Fibroblast of skin of back (primary cell): ENCODE measurements at places on chromosomes 6 and 20.

DNA sequence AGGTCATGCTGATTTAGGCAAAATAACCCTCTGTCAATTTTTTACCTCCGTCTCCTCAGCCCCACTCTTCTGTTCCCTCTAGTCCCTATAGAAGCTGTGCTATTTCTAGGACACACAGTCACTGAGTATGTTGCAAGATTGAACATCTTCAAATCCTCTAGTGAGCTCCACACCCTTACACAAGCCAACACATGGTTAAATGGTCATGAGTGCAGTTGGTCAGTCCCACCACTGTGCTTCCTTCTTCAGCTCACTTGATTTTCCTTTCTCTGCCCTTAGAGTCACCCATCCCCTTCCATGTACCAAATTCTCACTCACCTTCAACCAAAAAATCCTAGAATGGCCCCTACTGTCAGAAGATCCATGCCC lies 48.2 kb upstream of the F13A1 start:
- DNase-seq: no peak

GRCh38 chr6:27038498-27038897 lies 209.0 kb upstream of the PRSS16 start:
- DNase-seq: no peak

- DNase-seq: no peak
Observed at GRCh38 chr6:128738112-128738511, 144.8 kb upstream of the LAMA2 start.

GRCh38 chr6:127514179-127514772 lies 4.9 kb downstream of the MTCL3 start:
- no peak for DNase-seq

DNA sequence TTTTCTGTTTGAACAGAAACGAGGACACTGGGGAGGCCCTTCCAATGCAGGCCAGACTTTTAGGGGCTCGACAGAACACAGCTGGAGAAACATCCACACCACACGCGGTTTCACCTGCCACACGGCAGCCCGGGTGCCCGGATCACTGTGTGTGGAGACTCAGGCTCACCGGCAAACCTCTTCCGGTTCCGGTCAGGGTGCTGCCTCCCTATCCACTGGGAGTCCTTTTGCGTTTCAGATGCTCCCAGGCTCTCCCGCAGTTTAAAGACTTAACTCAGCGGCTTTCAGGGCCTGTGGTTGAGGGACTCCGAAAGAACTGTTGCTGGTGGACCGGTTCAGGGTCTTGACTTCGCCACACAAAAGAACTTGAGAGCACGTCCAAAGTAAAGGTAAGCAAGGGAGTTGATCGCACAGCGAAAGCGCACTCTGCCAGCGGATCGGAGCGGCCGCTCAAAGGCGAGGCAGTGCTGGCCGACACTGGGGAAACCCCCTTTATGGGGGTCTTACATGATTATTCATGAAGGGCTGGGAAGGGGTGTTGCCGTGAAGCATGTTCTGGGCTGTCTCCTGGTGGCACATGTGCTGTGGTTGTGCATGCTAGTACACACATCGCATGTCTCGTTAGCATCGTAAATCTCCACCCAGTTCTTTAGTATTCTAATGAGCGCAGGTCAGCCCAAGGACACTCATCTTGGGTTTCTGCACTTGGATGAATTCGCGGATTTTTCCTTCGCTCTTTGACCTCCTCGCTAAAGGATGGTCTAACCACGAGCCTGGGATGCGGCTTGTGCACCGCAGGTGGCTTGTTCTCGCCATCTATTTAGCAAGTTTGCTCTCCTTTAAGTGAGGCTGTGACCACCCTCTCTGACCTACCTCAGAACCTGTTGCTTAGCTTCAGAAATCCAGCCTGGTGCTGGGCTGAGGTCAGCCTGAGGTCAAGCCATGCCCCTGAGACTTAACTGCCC lies 180.3 kb downstream of the CDH26 start:
- DNase-seq: peak; percentile 21

GRCh38 chr20:39871013-39871412 lies 818.0 kb downstream of the MAFB start:
- no peak for DNase-seq

GRCh38 chr6:22320750-22321149 lies 23.9 kb upstream of the PRL start:
- peak; percentile 98 for DNase-seq

- DNase-seq: no peak
Observed at GRCh38 chr20:55696520-55696919, 308.8 kb downstream of the CBLN4 start.

DNA sequence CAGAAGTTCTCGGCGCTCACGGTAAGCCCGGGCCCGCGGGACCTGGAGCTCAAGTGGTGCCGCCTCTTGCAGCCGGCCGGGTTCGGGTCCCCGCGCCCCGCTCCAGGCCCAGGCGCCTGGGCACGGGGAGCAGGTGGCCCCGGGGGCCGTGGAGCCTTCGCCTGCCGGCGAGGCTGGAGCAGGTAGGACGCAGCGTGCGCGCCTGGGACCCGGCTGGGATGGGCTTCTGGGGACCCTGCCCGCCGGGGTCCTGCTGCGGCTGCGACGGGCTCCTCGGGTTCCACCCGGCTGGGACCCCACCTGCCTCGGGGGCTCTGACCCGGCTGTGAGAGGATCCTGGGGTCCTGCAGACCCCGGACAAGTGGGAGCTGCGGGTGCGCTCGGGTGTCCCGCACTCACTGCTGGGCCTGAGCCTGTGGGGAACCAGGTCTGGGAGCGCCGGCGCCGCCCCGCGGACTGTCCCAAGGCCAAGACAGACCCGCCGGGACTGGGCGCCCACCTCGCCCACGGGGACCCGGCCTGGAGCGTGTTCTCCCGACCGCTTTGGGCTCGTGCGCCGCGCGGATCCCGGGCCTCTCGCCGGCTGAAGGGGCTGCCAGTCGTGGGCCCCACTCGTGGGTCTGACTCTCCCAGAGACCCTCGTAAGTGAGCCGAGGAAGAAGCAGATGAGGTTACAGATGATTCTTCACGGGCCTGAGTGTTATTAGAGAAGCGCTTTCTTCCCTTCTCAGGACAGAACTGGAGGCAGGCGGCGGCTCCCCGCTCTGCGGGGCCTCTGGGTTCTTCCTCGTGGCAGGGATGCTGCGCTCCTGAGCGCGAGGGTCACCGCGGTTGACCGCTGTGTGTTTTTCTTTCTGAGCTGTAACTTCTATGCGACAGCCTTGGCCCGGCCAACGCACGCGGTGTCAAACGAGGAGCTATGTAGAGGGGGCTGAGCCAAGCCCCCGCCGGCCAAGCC lies 729 bp downstream of the SMOC2 start:
- DNase-seq: no peak

DNA sequence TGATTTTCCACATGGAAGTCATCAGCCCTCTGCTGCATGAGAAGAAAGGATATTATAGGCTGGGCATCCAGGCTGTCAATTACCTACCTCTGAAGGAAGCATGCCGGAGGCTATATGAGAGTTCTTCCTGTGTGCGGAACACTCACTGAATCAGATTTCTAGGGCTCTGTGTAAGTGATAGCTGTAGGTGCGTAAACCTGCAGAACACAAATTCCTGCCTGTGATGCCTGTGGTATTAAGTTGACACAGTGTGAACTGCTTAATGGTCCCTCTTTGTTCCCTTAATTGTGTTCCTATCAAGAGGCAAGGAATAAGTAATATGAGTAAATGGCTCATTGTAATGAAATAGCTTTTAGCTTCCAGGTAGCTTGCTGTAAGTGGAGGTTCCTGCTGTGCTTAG lies 103.3 kb downstream of the ANKS1A start:
- DNase-seq: no peak

DNA sequence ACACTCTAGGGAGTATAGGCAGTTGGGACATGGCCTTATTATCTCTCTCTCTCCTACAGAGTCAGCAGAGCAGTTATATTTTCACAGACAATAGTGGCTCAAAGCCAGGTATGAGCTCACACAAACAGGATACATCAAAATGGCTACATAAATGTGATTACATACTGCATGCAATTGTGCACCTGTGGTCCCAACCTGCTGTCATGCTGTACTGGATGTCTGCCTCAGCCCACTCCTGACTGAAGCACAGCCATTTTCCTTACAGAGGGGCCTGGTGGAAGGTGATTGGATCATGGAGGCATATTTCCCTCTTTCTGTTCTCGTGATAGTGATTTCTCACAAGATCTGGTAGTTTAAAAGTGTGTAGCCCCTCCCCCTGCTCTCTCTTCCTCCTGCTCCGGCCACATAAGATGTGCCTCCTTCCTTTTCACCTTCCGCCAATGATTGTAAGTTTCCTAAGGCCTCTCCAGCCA lies 37.0 kb upstream of the SAMHD1 start:
- DNase-seq: peak; percentile 14

GRCh38 chr6:157087974-157088373 lies 235.3 kb downstream of the TMEM242 start:
- DNase-seq: no peak

- DNase-seq: peak; percentile 92
Observed at GRCh38 chr6:54617730-54618129, 228.8 kb upstream of the FAM83B start.

GRCh38 chr20:4916971-4917881 lies 84.1 kb downstream of the SLC23A2 start:
- DNase-seq: peak; percentile 45

DNA sequence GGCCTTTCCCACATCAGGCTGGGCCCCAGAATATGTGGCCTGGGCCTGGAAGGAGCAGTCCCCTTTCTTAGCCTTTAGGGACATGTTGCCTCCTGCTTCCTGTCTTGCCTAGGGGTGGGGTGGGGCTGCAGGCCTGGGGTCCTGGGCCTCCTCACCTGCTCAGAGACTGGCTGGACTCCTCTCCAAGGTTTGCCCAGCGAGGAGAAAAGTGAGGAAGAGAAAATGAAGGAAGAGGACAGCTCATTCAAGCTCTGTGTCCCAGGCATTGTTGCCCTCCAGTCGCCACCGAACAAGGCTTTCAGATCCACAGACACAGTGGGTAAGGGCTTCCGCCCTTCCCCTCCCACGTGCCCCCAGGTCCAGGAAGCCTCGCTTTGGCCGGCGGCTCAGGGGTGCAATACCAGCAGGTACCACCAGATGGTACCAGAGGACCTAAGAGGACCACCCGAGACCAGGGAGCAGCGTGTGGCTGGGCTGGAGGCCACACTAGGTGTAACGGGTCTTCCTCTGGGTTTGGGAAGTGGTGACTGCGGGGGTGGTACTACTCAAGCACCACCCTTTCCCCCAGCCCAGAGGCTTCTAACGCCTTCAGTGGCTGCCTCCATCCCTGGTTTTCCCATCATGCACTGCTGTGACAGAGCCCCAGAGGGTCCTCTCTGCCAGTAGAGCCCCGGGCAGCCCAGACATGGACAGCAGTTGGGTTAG lies 5.5 kb upstream of the BAK1 start:
- peak; percentile 63 for DNase-seq

GRCh38 chr20:3248167-3248992 lies 9.4 kb upstream of the SLC4A11 start:
- DNase-seq: peak; percentile 31

DNA sequence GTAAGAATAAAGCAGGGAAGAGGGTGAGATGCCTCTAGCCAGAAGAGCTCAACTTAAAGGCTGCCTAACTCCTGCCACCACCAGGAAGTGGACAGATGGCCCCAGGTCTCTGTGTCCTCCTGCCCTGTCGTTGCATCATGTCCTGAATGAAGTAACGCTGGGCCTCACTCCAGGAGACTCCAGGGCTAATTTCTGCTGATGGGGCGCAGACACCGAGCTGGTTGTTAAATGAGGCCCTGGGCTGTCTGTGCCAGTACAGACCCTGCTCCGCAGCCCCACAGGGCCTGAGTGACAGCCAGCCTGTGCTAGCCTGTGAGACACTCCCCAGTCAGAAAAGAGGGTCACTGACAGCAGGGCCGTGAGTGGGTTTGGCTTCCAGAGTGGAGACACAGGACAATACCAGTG lies 6.5 kb downstream of the IP6K3 start:
- DNase-seq: no peak

DNA sequence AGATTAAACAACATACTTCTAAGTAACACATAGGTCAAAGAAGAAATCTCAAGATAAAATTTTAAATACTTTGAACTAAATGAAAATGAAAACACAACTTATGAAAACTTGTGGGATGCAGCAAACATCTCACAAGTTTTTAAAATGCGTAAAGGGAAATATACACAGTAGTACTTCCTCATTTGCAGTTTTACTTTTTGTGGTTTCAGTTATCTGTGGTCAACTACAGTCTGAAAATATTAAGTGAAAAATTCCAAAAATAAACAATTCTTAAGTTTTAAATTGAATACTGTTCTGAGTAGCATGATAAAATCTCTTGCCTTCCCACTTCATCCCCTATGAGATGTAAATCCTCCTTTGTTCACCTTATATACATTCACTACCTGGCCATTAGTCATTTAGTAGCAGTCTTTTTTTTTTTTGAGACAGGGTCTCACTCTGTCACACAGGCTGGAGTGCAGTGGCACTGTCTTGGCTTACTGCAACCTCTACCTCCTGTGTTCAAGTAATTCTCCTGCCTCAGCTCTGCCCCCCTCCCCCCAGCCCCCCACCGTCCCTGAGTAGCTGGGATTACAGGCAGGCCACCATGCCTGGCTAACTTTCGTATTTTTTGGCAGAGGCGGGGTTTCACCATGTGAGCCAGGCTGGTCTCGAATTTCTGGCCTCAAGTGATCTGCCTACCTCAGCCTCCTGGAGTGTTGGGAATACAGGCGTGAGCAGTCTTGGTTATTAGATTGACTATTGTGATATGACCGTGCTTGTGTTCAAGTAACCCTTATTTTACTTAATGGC lies 154.6 kb upstream of the AHI1 start:
- DNase-seq: no peak

- peak; percentile 23 for DNase-seq
Observed at GRCh38 chr6:41939176-41939847, 2.3 kb downstream of the CCND3 start.

GRCh38 chr6:155439376-155439775 lies 16.3 kb downstream of the NOX3 start:
- no peak for DNase-seq

DNA sequence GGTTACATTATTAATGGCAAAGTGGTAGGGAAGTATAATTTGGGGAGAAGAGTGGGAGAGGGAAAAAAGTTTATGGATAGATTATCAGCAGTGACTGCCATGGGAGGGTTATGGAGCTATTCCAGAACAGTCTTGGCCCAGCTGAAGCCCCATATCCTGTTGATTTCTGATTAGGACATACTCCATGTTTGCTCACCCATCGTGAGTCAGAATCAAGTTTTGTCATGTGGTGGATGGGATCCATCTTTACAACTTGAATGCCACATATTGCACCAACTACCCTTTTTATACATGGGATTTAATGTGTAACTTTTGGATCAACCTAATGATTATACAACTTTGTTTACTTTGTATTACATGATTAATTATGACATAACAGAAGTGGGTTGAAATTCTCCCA lies 217.0 kb downstream of the HAO1 start:
- DNase-seq: peak; percentile 5

DNA sequence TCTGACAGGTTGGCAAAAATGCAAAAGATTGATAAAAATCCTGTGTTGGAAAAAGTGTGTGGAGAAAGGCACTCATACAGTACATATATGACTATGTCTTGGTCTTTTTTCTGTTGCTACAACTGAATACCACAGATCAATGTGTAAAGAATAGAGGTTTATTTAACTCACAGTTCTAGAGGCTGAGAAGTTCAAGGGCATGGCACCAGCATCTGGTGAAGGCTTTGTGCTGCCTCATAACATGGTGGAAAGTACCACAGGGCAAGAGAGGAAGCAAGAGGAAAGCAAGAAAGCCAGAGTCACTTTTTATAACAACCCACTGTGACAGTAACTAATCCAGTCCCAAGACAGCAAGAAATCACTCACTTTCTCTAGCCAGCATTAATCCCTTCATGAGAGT lies 57.5 kb downstream of the ALDH8A1 start:
- DNase-seq: no peak

GRCh38 chr6:39153766-39154397 lies 38.9 kb upstream of the SAYSD1 start:
- no peak for DNase-seq

- peak; percentile 6 for DNase-seq
Observed at GRCh38 chr6:24780206-24780605, 5.5 kb downstream of the GMNN start.

GRCh38 chr20:46273717-46274116 lies 34.6 kb downstream of the CDH22 start:
- no peak for DNase-seq
